ENCODE measurements at places on chromosomes 13 and 19.

GRCh38 chr19:13691569-13692435 lies 72.5 kb upstream of the MRI1 start:
- DNase-seq, result no peak

GRCh38 chr19:7874076-7874896 lies at the start of gene PRR36:
Gene PRR36 (minus strand): TSS chr19:7874390. CDS start chr19:7873689, 701 bp downstream.
- DNase-seq, result no peak

DNA sequence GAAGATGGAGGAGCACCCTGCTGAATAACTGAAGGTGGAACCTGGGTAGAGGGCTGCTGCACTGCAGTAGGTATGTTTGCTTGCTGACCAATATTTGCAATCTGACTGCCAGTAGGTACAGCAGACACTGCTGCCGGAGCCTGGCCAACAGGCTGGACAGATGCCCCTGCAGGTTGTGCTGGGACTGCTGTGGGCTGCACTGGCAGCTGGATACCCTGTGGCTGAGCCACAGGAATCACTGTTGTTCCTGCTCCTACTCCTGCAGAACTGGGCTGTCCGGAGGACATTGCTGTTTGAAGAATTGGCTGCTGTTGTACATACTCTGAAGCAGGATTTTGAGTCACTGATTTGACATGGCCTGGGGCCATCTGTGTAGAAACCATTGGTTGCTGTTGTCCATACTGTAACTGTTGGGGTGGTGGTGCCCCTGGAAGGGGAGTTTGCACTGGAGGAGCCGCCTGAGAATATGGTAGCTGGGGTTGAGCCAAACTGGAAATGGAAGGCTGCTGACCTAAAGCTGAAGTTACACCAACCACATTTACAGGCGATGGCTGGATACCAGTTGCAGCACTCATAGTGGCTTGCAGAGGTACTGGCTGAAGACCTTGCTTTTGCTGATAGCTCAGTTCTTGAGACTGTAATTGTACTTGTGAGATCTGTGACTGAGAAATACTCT lies 2.2 kb downstream of the TSC22D1 start:
- peak; percentile 55 for DNase-seq

DNA sequence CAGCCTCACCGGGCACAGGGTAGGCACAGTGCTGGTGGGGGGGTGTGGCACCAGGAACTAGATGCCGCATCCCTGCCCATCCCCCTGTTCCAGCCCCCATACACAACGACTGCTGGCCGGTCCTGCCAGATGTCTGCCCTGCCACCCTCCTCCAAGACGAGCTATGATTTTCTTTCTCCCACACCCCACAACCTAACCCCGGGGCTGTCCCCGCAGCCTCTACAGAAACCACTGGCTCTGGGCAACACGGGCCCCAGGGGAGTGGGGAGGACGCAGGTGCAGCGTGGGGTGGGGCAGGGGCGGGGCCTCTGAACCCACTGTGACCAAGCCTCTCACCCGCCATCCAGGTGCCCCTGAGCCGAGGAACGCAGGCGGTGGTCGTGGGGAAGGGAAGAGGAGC lies 15.5 kb downstream of the PGLS start:
- DNase-seq, result no peak

DNA sequence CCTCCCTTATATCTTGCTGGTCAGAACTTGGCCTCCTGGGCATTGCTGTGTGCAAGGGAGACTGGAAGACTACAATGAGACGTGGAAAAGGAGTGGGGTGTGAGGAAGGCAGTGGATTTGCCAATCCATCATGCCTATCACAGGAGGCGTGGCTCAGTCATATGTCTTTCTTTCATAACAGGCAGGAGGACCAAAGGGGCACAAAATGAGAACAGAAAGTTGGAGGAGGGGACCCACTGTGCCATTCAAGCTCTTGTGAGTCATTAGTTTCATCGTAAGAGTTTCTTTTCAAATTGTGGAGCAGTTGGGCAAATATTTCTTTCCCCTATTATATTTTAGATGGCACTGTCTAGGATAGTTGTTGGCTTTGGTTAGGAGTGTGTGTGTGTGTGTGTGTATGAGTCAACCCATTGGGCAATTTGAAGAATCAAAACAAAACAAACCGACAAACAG lies 471.5 kb downstream of the TSHZ3 start:
- DNase-seq, result no peak

DNA sequence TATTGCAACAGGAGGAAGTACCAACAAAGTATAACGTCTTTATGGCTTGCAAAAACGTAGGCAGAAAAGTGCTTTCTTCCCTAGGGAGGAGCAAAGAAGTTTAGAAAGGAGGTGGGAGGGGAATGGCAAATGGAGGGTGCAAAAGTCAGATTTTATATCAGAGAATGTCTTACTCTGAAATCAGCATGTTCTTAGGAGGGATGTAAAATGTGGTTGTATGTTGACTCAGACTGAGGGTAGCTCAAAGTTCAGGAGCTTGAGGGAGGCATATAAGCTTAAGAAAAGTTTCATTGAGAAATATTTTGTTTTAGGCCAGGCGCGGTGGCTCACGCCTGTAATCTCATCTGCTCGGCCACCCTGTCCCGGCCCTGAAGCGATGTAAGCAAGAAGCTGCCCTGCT lies 1.7 kb downstream of the ZNF90 start:
- no peak for DNase-seq

- DNase-seq, result peak; percentile 96
Observed at GRCh38 chr13:95480131-95480545, 72.4 kb upstream of the CLDN10 start.

GRCh38 chr19:7830272-7830771 lies 304 bp downstream of the EVI5L start:
- DNase-seq, result no peak

- no peak for DNase-seq
Observed at GRCh38 chr19:45352062-45352461, 11.5 kb downstream of the KLC3 start.

DNA sequence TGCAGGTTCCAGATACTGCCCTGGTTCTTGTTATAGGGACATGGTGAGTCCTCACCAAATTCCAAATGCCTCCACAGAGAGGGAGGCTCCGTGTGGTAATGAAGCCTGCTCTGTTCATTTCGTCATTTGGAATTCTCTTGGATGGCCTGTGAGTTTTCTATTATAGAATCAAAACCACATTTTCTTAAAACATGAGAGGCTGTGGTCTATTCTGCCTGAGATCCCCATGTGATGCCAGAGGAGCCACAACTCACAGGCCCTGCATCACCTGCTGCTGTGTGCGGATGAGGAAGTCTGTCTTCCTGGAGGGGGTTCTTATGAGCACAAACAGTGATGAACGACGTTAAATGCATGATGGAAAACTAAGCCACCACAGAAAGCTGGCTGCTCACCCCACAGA lies 264.4 kb downstream of the UQCRFS1 start:
- DNase-seq, result peak; percentile 9

DNA sequence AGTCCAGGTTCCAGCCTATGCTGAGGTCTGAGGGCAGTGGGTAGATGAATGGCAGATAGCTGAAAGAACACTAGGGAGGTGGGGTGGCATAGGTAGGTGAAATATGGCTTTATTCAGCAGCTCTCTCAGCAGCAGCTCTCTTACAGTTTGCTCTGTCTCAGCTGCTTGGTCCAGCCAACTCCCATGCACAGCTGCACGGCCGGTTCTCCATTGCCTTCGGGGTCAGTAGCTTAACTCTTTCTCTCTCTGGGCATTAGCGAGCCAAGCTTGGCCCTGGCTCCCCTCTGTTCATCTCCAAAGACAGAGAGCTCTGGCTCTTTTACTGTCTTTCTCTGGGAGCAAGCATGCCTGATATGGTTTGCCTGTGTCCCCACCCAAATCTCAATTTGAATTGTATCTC lies 151.9 kb downstream of the MYO16 start:
- DNase-seq, result no peak

DNA sequence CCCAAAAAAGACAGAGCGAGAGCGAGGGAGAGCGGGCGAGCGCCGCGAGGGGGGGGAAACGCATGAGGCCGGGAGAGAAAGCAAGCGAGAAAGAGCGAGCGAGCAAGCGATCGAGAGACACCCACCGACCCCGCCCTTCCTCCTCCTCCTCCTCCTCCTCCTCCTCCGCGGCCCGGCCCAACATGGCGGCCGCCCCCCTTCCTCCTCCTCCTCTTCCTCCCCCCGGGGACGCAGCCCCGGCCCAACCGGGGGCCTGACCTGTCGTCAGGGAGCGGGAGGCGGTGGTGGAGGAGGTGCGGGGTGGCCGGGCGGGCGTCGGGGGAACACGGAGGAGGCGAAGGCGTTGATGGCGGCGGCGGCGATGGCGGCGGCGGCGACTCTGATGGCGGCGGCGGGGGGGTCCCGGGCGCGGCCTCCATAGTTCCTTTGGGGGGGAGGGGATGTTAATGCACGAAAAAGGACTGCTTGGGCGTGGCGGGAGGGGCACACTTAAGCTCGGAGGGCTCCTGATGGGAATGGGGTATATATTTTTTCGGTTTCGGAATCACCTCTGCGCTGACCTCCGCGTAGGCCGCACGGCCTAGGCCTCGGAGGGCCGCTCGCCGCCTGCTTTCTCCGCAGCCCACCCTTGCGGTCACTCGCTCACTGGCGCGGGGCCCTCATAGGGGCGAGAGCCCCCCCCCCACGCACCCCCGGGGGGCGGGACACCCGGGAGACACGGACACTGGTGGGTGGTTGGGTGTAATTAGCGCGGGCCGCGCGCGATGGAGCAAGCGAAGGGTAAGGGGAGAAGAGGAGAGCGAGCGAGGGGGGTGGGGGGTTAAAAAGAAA lies 1.2 kb downstream of the ZC3H4 start:
- peak; percentile 73 for DNase-seq

DNA sequence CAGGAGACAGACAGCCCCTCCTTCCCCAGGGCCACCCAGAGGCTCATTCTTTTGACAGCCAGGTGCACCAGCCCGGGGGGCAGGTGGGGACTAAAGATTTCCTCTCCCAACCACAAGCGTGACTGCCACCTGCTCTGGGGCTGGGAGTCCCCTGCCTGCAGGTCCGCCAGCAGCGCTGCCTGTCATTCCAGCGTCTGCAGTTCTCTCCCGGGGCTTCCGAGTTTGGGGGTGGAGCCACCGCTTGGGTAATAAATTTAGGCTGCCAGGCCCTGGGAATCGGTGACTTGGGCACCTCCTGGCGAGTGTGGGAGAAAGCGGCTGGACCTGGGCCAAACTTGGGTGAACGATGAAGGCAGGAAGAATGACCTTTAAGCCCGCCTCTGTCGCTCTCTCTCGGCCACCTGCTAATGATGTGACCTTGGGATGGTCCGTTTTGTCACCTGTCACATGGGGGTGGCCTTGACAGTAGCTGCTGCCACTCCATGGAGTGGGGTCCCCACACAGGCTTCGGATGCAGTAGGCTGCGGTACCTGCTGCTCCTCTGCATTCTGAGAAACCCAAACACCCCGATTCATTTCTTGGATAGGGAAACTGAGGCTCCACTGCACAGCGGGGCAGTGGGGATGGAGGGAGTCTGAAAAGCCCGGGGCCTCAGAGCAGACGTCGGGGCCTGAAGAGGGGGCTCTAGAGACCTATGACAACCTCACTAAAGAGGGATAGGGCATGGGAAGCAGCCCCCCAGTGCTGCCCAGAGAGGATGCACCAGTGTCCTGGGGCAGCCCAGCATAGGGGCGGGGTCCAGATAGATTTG lies 12.8 kb downstream of the FUT6 start:
- DNase-seq, result no peak

DNA sequence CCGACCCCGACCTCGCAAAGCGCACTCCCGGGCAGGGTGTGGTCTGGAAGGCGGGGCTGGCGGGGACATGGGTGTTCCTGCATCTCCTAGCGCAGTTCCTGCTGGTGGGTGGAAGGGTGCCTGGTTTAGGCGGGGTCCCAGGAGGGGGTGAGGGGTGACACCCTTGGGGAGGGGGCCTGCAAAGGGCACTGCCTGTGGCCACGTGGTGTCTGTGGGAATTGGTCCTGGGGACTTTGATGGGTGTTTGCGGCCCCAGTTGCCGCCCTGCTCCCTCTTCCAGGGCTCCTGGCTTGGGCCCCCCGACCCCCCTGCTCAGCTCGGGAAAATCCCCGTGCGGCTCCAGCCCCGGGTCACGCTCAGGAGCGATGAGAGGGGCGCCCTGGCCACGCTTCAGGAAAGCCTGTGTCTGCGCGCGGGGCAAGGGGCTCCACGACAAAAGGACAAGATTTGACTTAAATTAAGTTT lies 19.1 kb downstream of the WTIP start:
- DNase-seq, result no peak

- no peak for DNase-seq
Observed at GRCh38 chr13:70612881-70613280, 504.6 kb upstream of the KLHL1 start.

- no peak for DNase-seq
Observed at GRCh38 chr19:56942756-56943155, 102.2 kb upstream of the PEG3 start.

DNA sequence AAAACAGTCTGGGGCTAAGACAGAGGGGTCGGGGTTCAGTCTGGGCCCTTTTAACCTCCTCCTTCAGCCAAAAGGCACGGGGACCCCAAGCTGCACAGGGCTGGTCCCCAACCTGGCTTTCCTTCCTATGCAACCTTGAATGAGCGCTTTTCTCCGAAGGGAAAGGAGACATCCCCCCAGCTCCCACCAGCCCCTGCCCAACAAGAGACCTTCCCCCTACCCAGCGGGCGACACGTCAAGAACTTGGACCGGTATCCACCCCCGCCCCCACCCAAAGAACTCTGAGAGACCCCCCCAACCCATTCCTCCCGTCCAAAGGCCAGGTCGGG lies 35.0 kb upstream of the NANOS3 start:
- no peak for DNase-seq

GRCh38 chr19:50705422-50706019 lies 14.1 kb downstream of the SHANK1 start:
- DNase-seq, result peak; percentile 92

DNA sequence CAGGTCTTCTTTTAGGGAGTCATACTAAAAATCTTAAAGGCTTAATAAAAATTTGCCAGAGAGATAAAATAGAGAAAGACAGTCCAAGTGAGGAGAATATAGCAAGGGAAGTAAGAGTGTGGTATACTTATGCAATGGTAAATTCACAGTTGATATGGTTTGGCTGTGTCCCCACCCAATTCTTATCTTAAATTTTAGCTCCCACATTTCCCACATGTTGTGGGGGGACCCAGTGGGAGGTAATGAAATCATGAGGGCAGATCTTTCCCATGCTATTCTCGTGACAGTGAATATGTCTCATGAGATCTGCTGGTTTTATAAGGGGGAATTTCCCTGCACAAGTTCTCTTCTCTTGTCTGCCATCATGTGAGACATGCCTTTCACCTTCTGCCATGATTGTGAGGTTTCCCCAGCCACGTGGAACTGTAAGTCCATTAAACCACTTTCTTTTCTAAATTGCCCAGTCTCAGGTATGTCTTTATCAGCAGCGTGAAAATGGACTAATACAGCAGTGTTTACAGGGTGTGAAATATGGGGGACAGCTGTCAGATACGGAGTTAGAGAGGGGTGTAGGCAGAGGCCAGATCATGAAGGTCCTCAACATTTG lies 115.4 kb downstream of the UGGT2 start:
- no peak for DNase-seq

DNA sequence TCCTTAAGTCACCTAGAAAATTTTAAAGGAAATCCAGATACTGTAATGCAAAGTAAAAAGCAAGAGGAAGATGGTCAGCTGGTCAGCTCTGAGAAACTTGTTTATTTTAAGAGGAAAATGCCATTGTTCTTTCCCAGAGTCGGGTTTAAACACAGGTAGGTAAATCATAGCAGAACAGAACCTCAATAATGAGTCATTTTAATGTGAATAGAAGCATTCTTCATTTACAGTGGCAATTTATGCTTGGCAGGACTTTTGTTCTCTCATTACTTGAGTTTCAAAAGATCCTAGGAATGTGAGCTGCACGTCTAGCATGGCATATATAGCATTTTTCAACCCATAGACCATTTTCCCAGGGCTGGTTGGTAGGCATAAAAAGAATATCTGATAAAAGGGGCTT lies 132.3 kb downstream of the LIG4 start:
- DNase-seq, result no peak

- no peak for DNase-seq
Observed at GRCh38 chr13:103288114-103288513, 221.9 kb upstream of the SLC10A2 start.

- DNase-seq, result no peak
Observed at GRCh38 chr13:65584126-65584525, 1646.0 kb downstream of the PCDH9 start.

Measured in Kasumi-1 (cell line).